Vagina (tissue), 2 donors: ENCODE measurements at places on chromosomes 12 and 14.

DNA sequence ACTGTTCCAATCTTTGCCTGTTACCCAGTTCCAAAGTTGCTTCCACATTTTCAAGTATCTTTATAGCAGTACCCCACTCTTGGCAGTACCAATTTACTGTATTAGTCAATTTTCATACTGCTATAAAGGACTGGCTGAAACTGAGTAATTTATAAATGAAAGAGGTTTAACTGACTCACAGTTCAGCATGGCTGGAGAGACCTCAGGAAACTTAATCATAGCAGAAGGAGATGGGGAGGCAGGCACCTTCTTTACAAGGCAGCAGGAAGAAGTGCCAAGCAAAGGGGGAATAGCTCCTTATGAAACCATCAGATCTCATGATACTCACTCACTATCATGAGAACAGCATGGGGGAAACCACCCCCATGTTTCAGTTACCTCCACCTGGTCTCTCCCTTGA, 215.0 kb downstream of the SNAPC1 start:
- DNase-seq: no peak

DNA sequence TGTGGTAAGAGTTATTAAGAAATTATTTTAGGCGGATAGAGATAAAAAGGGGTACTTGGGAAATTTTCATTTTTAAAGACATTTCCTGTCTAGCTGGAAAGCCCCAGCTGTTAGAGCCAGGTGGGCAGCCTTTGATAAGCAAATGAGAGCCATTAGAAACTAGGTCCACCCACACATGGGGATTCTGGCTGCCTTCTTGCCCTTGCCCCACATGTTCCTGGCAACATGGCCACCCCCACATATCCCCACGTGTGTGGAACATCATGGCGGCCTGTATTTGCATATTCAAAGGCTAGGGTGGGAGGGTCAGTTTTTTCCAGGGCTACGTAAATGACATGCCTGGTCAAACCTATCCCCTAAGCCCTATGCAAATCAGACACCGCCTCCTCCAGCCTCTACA, 1382.1 kb downstream of the AACS start:
- DNase-seq: no peak

- no peak for DNase-seq
Measured at GRCh38 chr14:65038966-65039365, 52.3 kb downstream of the FNTB start.

DNA sequence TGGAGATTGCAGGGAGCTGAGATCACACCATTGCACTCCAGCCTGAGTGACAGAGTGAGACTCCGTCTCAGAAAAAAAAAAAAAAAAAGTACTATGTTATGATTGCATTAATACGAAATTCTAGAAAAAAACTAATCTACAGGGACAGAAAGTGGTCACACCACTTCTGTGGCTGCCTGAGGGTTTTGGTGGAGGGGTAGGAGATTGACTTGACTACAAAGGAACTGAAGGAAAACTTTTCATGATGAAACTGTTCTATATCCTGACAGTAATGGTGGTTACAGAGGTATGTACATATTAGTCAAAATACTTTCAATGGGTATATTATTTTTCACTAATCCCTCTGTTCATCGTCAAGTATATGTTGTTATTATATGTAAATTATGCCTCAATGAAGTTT, 42.1 kb downstream of the FOXN3 start:
- no peak for DNase-seq

DNA sequence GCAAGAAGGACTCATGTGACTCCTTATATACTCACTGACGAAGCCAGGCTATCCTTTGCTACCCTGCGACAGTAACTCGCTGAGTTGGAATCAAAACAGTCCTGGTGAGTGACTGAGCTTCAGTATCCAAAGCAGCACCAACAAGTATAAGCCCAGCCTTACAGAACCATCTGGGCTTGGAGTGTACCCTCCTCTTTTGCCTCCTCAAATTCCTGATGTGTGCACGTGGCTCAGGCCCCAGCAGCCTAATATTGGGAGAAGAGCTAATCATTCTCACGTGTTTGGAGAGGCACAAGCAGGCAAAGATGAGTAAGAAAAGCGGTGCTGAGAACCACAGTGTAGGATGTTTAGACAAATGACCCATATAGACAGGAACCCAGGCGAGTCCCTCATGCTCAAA, 34.4 kb downstream of the PPTC7 start:
- no peak for DNase-seq

GRCh38 chr12:110932046-110932445, 11.7 kb upstream of the MYL2 start:
- no peak for DNase-seq

DNA sequence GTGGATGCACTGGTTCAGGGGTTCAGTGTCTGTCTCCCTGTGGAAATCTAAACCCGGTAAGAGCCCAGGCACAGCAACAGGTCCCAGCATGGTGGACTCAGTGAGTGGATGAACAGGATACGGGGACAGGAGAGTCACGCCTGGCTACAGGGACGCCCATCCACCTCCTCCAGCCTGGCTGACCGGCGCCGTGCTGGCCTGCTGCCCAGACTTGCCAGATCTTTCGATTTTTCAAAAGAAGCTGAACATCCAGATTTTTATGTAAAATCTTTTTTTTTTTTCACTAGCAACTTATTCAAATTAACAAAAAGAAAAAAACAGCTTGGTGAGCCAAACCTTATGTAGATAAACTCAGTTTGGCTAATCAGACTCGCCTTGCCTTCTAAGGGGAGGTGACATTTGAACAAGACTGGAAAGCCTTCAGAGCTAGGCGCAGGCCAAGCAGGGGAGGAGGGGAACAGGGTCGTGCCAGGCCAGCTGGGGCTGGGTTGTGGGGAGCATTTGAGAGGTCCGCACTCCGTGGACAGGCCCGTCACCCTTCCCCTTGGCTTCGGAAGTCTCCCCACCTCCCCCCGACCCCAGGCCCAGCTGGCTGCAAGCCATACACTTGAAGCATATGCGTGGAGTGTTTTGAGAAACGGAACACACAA, 87.8 kb upstream of the NCOR2 start:
- no peak for DNase-seq

DNA sequence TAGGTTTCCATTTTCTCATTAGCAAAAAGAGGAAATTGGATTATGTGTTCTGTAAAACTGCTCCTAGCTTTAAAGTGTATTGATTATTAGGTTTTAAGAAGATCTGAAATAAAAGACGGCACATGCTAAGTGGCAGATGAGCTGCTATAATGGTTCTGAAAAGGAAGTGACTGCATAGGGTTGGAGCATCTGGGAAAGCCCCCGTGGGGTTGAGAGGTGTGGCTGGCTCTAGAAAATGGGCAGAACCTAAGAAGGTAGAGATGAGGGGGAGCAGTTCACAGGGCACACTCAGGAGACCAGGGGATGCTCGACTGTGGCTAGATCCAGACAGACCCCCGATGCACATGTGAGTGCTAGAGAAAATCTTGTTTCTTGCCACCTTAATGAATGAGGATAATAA, 1.9 kb downstream of the IFNG-AS1 start:
- no peak for DNase-seq

DNA sequence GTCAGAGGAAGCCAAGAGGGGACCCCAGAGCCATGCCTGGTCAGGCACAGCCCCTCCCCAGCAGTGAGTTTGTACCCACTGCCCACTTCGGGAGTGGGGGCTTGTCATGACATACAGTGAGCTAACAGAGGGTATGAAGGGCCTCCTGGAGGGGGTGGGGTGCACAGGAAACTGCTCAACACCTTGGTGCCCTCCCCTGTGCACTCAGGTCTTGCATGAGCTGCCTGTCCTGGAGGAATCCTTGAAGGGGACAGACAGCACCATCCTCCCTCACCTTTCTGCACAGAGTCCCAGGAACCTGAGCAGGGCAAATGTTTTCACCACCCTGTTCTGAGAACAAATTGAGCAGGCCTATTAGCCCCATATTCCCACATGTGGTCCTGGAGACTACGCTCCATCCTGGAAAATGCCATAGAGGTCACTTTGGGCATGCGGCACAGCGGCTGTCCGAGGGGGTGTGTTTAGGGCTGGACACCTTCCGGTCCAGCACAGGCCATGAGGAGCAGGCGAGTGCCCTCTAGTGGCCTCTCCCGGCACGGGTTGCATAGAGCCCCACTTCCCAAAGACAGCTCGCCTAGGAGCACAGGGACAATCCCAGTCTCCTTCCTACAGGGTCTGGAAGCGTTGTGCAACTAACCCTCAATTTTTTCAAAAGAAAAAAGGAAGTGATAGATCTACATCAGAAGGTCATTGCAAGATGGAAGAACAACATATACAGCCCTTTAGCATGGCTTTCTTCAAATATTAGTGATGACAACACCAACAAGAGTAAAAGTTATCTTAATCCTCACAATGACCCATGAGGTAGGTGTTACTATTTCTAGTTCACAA, 31.9 kb upstream of the ZFP36L1 start:
- no peak for DNase-seq
